CD4-positive, alpha-beta T cell treated with Interleukin-17A for 1 hour (primary cell): ENCODE measurements at places on chromosomes 2 and 18.

GRCh38 chr2:188322569-188323551 lies 31.2 kb downstream of the GULP1 start:
- DNase-seq = no peak

DNA sequence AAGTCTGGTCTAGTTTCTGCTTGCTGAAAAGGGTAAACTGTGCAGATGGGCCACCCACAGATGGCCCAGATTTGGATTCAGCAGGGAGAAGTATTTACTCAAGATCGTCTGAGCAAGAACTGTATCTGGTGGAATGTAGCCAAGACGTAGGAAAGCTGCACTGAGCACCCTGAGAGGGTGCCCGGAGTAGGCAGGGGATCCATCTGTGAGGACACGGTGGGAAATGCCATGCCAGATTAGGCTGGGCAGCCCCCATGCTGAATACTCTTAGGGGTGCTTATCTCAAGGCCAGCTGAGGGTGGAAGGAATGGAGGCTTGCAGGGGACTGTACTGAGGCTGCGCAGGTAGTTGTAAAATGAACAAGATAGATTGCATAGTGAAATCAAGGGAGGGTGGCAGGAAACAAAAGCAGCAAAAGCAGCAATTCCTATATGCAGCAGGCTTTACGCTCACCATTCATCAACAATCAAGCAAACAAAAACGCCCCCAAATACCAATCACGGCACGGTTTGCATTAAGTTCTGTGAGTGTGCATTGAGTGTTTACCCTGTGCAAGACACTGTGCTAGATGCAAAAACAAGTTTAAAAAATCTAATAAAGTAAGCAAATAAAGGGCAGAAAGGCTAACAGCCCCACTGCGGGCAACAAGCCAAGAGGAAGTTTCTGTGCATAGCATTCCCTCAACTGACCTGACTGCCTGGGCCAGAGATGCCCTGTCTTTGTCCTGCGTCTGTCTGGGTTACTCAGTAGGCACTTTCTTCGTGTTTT lies 32.2 kb upstream of the LPIN2 start:
- DNase-seq = no peak

DNA sequence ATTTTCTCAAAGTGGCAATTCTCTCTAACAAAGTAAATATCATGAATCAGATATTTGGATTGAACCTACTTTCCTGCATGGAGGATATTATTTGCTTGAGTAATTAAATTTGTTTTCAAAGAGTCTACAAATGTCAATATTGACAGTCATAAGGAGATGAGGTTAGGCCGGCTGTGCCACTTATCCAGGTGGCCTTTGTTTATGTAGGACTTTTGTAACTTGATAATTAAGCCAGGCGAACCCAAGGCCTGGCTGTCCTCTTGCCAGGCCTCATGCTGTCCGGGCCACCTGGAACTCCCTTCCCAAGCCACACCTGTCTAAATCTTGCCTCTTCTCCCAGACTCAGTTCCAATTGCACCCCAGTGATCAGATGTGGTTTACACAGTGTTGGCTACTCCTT lies 255.2 kb downstream of the ACKR3 start:
- DNase-seq = no peak

DNA sequence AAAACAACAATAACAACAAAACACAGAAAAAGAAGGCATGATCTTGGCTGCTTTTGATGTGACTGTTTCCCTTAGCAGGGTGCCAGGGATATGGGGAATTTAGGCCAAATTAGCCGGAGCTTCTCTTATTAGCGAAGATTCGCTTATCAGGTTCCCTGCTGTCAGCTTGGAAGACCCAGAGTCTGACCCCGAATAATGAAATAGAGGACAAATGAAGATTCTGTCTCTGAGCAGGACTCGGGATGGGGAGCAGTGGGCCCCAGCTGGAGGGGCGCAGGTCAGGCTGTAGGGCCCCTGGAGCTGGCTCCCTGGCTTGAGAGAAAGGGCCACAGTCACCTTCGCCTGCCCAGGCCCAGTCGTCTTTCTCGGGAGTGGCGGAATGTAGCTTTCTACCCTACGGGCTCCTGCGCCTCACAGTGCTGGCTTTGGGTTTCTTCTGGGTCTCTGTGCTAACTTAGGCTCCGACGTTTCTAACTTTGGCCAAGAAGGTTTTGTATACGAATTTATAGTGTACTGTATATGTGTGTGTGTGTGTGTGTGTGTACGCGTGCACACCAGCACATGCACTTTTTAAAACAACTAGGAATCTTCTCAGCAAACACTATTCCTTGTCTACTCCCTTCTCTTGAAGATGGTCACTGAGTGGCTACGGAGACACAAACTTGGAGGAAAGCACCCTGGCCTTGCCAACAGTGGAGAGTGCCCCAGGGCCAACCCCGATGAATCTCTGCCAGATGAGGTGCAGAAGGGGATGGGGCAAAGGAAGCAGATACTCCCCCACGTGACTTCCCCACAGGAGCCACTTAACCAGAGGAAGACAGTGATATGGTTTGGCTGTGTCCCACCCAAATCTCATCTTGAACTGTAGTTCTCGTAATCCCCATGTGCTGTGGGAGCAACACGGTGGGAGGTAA lies 195.6 kb upstream of the COPS8 start:
- DNase-seq = no peak

- DNase-seq = no peak
These were observed 467.9 kb upstream of the SYT4 start for GRCh38 chr18:43744960-43745745.

GRCh38 chr18:2502880-2503279 lies 68.4 kb downstream of the METTL4 start:
- DNase-seq = no peak

GRCh38 chr2:138180692-138181386 lies 216.6 kb downstream of the HNMT start:
- DNase-seq = no peak

DNA sequence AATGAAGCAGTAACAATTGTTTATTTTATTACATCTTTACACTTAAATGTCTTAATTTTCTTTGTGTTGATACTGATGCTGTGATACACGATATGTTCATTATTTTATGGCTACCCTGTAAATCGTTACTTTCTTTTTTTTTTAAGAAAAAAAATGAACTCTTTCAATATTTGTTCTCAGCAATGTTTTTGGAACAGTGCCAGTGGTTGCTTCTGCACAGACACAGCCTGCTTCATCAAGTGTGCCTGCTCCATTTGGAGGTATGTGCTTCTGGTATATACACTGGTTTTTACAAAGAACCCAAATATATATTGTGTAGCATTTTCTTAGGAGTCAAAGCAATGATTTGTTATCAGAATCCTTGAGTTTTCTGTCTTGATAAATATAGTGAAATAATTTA lies 62.2 kb upstream of the SCYGR2 start:
- DNase-seq = no peak

DNA sequence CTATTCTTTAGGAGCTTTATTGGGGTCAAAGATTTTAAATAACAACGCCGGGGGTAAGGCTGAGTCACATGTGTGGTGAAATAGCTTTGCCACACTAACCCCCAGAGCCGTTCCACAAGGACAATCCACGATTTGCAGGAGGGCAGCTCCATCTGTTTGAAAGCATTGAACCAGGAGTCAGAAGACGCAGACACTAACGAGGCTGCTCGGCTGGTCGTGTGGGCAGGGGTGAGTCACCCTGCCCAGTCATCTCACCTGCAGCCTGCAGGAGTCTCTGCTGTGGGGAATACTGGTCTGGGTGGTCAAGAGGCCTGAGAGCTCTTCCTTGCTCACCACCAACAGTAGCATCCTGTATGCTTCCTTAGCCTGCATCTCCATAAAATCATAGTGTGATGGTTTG lies 149.2 kb upstream of the NCK2 start:
- DNase-seq = no peak

DNA sequence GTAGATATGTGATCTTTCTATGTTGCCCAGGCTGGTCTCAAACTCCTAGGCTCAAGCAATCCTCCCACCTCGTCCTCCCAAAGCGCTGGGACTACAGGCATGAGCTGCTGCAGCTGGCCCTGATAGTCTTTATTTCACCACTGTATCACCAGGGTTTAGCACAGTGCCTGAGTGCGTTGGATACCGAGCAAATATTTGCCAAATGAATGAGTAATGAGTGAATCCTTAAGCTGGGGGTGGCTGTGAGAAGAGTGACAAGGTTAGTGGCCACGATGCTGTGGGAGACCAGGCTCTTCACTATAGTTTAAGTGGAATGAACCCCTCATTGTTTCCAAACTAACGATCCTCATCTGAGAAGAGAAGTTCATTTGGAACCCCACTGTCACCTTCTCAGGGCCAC lies 60.8 kb upstream of the FAM136A start:
- no peak for DNase-seq

DNA sequence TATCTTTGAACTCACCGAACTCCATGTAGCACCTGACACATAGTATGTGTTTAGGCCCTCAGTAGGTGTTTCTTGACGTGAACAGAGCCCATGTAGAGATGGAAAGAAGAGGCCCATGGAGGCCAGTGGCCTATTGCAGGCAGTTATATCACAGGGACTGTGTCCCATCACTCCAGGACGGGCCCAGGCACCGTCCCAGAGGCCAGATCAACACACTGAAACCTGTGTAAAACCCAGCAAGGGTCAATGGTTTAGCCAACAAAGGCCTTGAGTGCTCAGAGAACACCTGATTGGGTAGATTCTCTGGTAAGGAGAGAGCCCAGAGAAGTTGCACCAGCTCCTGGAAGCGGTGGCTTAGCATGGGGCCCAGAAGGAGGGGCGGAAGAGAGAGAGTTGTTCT lies 82.8 kb downstream of the INHBB start:
- DNase-seq = no peak

GRCh38 chr2:97714084-97714949 lies 941 bp downstream of the ZAP70 start:
- DNase-seq = no peak

GRCh38 chr2:85534881-85535280 lies 4.1 kb upstream of the MAT2A start:
- no peak for DNase-seq

DNA sequence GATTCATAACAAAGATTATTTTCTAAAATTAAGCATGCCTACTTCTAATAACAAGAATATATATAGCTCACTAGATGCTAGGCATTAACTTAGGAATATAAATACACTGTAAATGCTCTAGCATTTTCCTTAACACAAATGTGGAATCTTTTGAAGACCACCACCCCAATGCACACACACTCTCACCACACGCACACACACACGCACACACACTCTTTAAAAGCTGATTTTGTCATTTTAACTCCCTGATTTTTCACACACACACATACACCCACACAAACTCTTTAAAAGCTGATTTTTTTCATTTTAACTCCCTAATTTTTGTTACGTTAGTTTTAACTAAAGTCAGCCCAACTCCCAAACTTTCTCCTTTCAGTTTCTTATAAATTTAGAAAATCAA lies 3.0 kb downstream of the COL5A2 start:
- DNase-seq = no peak

- DNase-seq = peak; percentile 14
These were observed 20.5 kb downstream of the SLC3A1 start for GRCh38 chr2:44295633-44296359.

GRCh38 chr2:7930800-7931635 lies 750.8 kb upstream of the ID2 start:
- DNase-seq = no peak

DNA sequence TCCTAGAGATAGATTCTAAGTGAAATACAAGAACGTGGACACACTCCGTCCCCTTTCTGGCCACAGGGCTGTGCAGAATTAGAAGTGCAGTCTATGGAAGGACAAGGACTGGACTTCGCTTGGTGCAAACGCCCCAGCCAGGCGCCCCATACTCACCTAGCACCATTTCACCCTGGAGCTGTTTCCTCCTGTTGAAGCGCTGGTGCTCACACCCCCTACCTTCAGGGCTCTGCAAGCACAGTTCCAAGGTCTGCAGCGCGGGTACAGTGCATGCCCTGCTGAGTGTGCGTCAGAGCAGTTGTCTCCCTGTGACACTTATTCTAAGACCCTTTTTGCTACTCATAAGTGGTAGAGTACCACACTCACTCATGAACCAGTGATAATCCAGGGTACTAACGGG lies 3.0 kb downstream of the HPCAL1 start:
- DNase-seq = peak; percentile 30

DNA sequence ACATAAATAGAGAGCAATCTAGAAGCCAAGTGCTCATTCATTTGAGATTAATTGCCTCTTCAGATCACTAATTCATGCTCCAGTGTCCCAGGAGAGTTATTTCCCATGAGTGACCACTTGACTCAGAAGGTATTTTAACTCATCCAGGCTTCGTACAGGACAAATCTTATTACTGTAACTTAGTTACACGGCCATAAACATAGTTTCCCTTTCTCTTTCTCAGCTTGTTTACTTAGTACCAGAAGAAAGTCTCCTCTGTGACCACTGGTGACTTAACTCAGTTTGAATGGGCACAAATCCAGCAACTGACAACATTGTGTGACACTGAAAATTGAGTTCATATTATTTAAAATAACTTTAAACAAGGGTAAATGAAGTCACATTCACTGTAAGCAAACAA lies 25.3 kb downstream of the MMADHC start:
- no peak for DNase-seq

DNA sequence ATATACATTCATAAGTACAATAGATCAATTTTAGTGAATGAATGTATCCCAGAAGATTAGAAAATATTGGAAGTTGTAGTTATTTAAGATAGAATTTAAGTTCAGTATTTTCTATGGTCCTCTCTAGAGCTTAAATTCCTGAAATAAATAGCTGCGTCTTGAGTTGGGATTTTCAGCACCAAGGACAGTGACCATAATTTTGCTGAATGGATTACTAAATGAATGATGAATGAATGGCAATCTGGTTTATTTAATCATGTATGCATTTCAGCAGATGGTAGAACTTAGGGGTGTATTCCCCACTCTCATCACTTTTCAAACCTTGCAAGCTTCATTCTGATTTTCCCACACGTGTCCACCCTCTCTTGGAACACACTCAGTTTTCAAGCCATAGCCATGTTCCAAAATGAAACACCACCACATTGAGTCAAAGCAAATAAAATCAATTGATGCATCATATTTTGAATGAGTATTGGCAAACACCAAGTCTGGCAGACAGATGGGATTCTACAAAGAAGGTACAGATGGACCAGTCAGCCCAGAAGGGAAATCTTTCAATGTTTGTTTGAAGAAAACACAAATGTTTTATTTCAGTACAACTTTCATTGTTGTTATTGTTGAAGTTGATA lies 362.2 kb upstream of the NXPH2 start:
- no peak for DNase-seq

- DNase-seq = no peak
These were observed 5.4 kb downstream of the CHMP3 start for GRCh38 chr2:86557836-86558235.

- no peak for DNase-seq
These were observed 72.8 kb upstream of the TMEFF2 start for GRCh38 chr2:192267484-192267883.
